Testis (tissue), 5 donors: ENCODE measurements at places on chromosomes 7 and 10. TPM values are rescaled to one million over a fixed set of nuclear protein-coding genes. Genes with fewer than 3 reads are reported as not detected.

The LRRC61 gene
- 18.4 TPM for total RNA-seq

The ZP3 gene
- 1.7 TPM for total RNA-seq

The ELFN1 gene
- 2.8 TPM for total RNA-seq

- H3K4me3 ChIP-seq = no peak overlapping the region
- H3K36me3 ChIP-seq = no peaks in the 10 kb centered on the region
- no peaks in the 10 kb centered on the region for H3K4me1 ChIP-seq
- DNase-seq = no peak
Observed at GRCh38 chr10:96073722-96074121, 30.3 kb downstream of the CCNJ start.

- H3K36me3 ChIP-seq = no peaks in the 10 kb centered on the region
- DNase-seq = no peak
- peaks cover 58% of the 10 kb centered on the region for H3K4me1 ChIP-seq
- no peak overlapping the region for H3K4me3 ChIP-seq
- H3K27ac ChIP-seq = peak overlapping the region; percentile 50
Observed at GRCh38 chr7:100472854-100473499, 6.0 kb downstream of the TSC22D4 start.

DNA sequence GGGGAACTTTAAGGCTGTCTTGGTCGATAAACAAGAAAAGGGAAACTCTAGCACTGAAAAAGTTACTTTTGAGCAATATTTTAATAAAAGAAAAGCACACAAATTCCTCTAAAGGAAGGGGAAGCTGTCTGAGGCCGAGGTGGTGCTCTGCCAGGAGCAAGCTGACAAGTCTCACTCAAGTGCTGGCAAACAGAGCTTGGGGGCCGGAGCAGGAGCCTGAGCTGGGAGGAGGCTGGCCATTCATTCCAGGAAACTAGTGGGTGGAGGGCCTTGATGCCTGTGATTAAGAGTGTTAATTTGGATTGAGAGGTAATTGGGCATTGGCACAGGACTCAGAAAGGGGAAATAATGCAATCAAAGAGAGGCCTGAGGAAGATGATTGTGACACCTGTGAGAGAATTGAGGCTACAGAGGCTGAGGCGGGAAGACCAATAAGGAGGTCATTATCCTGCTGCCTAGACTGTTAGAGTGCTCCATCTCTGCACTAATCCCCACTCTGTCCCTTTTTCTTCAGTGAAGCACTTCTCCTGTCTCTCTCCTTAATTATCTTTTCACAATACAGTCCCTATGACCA is 154.9 kb upstream of the COL1A2 start:
- no peaks in the 10 kb centered on the region for H3K27me3 ChIP-seq
- peak; percentile 17 for DNase-seq
- H3K36me3 ChIP-seq = no peaks in the 10 kb centered on the region
- H3K27ac ChIP-seq = no peak overlapping the region

DNA sequence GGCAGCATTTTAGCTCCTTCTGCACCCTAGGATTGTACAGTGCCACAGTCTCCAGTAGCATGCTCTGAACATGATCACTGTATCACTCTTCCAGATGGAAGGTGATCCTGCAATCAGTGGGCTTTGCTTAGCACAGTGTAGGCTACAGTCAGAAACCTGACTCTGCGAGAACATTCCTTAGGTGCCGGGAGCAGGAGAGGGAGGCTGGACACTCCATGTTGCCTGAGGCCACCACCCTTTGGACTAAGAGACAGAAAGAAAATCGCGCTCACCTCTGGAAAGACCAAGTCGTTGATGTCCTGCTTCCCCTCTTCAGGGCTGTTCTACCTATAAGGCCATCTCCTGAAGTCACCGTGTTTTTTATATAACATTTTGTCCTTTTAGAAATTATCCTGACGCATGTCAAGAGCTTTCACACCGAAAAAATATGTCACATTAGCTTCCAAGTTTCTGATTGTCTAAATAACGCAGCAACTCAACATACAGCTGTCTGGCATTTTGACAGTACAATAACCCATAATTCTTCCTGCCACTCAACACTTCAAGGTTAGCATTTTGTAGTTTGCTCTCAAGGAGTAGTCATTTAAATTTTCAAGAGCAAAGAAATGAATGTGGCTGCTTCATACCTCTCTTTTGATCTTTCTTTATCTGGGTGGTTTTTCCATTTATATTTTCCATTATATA is 563.1 kb downstream of the LRMDA start:
- H3K27ac ChIP-seq = no peak overlapping the region
- no peaks in the 10 kb centered on the region for H3K27me3 ChIP-seq
- no peaks in the 10 kb centered on the region for H3K36me3 ChIP-seq
- H3K4me3 ChIP-seq = no peak overlapping the region
- DNase-seq = no peak
- H3K4me1 ChIP-seq = no peaks in the 10 kb centered on the region

GRCh38 chr7:100728196-100728595 is 5.2 kb upstream of the ZAN start:
- H3K4me3 ChIP-seq = no peak overlapping the region
- H3K27me3 ChIP-seq = no peaks in the 10 kb centered on the region
- peaks cover 6% of the 10 kb centered on the region for H3K4me1 ChIP-seq
- no peak overlapping the region for H3K27ac ChIP-seq
- no peaks in the 10 kb centered on the region for H3K36me3 ChIP-seq

- no peak overlapping the region for H3K4me3 ChIP-seq
- no peaks in the 10 kb centered on the region for H3K36me3 ChIP-seq
- DNase-seq = no peak
Observed at GRCh38 chr7:66326501-66327215, 121.5 kb downstream of the TPST1 start.
